ENCODE measurements at places on chromosomes 12 and 14.

GRCh38 chr12:109174468-109174867 lies 58.1 kb downstream of the ACACB start:
- no peak for DNase-seq

- no peak for DNase-seq
These were observed 19.1 kb upstream of the DCP1B start for GRCh38 chr12:2023365-2023764.

GRCh38 chr14:29390081-29390832 lies 537.4 kb downstream of the PRKD1 start:
- DNase-seq: no peak

DNA sequence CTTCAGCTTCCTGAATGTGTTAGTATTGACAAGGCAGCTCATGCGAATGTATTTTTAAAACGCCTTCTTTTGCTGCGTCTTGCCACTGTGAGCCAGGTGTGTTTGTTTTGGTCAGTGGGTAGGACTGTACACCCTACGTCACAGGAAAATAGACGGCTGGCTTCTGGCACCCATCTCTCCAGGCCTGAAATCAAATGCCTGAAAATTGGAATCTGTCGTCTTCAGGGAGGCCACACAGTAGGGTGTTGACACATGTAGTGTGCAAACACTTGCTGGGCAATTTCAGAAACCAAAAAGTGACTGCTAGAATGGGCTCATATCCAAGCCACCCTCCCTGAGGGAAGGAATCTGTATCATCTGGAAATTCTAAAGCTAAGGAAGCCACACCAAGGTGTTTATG lies 209.3 kb downstream of the TTC8 start:
- DNase-seq: no peak

- no peak for DNase-seq
These were observed 99.2 kb downstream of the PRICKLE1 start for GRCh38 chr12:42490261-42490842.

DNA sequence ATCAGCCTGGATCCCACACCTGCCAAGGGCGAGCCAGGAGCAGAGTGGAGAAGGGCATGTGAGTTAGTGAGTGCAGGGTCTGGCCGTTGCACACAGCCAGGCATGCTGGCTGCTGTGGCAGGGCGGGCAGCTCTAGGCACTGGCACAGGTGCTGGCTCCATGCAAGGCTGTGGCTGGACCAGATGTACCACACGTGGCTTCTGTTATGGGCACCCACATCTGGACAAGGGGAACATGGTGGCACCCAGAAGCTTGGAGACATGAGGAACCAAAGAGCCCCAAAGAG lies 20.1 kb downstream of the SERPINA3 start:
- no peak for DNase-seq

DNA sequence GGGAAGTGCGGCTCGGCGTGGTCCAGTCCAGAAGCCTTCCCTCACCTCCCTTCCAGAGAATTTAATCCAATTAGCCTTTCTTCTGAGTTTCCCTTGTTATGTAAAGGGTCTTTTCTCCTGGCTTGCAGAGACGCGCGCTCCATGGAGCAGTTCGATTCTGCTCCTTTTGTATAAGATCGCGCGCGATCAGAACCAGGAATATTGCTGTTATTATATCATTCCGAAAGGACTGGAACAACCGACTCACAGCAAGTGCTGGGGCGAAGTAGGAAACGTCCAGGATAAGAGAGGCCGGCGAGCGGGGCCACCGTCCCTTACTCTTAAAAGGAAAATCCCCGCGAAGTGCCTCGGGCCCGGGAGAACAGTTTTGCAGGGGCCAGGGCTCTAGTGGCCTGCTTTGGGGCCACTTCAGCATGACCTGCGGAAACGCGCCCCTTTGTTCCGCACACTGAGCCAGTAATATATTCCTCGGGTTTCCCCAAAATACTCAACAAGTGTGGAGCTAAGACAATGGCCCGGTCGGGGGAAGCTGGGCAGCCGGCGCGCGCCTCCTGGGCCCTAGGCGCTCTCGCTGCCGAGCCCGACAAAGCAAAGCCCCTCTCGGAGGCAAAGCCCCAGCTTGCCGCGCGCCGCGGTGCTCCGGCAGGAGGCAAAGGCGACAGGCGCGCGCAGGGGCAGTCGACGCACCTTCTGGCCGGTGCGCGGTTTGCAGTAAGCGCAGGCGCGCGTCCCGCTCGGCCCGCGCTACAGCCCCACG lies 2.9 kb downstream of the RFX4 start:
- no peak for DNase-seq

- no peak for DNase-seq
These were observed 30.8 kb downstream of the DEGS2 start for GRCh38 chr14:100128688-100129087.

DNA sequence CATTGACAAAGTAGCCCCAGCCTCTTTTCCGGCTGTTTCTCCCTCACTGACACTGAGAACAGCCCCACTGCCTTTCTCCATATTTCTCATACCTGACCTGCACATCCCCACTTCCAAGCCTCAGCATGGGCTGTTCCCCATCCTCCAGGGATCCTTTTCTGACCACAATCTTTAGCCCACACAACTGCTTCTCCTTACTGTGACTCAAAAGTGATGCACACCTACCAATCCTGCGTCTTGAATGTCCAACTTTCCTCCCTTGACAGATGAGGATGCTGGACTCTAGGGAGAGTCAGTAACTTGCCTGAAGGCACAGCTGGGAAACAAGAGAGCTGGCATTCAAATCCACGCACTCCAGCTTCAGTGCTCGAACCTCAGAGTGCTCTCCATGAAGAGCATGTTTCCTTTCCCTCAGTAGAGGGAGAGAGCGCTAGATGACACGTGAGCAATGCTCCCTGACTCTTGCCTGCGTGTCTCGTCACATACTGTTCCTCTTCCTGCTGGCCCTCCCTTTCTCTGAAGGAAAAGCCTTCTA lies 75.6 kb downstream of the NTF3 start:
- no peak for DNase-seq

- no peak for DNase-seq
These were observed 32.4 kb upstream of the AP4S1 start for GRCh38 chr14:30993071-30993470.

DNA sequence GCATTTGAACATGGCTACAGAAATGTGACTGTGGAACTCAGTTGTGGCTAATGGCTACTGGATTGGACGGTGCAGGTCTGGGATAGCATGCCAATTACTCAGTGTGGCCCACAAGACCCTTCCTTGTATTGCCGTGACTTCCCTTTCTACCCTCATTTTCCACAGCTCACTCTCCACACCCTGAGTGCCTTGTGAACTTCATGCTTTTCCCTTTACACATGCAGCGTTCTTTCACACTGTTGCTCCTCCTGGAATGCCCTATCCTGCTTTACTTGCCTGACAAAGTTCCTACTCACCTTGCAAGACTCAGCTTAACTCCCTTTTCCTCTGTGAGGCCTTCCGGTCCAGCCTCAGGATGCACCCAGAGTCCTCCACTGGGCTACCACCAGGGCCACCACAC lies 46.8 kb upstream of the MAX start:
- DNase-seq: no peak

GRCh38 chr12:32098112-32098511 lies 8.5 kb upstream of the BICD1 start:
- no peak for DNase-seq

DNA sequence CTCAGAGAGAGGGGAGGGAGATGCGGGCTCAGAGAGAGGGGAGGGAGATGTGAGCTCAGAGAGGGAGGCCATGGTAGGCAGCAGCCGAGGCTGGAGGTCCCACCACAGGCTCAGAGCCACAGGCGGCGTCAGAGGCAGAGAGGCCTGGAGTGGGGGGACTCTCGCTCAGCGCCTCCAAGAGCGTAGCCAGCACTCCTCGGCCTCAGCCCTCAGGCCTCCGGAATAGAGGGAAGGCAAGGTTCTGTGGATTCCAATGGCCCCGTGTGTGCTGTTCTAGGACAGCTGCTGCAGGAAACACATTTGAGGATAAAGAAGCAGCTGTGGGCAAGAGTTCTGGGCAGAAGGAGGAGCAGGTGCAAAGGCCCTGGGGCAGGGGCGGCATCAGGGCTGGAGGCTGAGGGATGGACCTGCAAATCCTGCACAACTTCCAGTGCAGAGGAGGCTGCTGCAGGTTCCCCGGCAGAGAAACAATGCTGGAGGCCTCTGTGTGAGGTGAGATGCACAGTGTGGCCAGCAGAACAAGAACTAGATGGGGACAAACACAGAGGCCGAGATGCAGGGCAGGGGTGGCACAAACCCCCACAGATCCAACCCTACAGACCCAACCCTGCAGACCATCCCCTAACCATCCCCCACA lies 59.1 kb upstream of the GALNT9 start:
- DNase-seq: no peak

DNA sequence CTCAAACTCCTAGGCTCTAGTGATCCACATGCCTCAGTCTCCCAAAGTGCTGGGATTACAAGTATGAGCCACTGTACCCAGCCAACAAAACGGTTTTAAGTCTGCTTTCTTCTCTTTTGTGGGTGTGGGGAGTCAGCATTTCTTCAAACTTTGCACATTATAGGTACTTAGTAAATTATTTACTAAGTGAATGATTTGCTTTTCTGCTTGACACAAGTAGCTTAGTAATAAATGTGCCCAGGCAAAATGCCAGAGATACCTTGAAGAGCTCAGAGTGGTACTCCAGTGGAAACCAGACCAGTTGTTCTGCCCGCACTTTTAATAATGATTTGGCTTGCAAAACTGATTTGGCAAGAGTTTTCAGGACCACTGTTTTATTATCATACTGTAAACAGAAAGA lies 15.0 kb downstream of the DEPDC4 start:
- DNase-seq: no peak

- DNase-seq: peak; percentile 33
These were observed 233.3 kb upstream of the DAAM1 start for GRCh38 chr14:58954901-58955861.

DNA sequence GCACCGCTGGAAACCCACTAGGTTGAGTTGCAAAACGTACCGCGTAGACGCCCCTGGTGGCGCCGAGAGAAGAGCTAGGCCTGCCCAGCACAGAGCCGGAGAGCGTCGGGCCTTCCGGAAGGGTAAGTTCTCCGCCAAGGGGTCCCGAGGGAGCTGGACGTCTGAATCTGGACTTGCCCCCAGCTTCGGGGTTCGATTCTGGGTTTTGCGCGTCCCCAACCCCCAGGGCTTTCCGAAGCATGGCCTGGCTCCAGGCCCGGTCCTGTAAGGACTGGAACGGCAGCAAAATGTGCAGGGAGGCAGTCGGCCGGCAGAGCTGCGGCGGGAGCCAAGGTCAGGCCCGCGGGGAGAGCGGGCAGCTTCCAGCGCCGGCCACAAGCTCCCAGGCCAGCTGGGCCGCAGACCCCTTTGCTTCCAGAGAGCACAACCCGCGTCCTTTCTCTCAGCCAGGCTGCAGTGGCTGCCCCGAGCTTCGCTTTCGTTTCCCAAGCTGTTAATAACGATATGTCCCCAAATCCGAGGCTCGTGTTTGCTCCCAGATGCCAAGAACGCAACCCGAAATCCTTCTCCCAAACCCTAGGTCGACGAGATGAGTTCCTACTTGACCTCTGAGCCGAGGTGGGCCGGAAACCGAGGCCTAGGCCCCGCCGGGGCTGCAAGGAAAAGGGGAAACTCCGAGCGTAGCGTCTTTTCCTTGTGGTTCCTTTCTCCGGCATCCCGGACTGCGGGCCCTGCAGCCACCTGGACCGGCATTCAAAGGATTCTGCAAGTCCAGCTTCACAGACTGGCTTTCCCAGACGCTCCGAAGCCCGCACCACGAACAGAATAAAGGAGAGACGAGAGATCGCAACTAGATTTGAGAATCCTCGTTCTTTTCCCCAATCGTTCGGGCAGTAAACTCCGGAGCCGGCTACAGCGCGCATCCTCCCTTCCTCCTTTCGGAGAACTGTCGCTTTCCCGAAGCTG lies 3.2 kb upstream of the TBX5 start:
- DNase-seq: no peak

DNA sequence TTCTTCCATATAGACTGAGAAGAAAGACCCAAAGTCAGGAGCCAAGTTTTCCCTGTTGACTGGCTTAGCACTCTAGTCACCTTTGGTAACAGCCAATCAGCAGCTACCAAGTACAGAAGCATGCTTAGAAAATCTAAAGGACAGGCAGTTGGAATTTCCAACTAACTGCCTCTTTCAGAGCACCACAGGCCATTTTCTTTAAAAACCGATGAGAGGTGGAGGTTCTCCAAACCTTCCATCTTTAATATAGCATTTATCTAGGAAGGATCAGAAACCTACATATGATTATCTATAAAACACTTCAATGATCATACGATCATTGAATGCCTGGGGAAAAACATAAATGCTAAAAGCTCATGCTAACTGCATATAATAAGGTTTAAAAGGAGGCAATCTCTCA lies at the start of gene CATSPERB:
TSS of gene CATSPERB (minus strand) at position 101 of the 400 bp plus-strand sequence. CDS start 2,607 bp downstream, outside the sequence.
- no peak for DNase-seq

GRCh38 chr14:105602799-105603793 lies 76.7 kb downstream of the TMEM121 start:
- DNase-seq: no peak

DNA sequence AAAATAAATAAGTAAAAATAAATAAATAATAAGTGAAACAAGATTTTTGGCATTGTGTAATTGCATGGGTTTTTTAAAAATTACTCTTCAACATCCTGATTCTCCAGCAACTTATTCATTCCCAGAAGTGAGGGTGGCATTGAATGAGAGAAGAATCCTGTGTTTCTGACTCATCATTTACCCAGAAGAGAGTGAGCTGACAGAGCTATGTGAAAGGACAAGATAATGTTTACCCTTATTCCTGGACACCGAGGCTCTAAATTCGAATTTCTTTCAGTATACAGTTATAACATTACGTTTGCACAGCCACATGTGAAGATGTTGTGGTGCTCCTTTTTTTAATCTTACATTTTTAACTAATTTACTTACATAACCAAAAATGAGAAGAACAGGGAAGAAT lies 36.4 kb downstream of the BBS10 start:
- DNase-seq: no peak

DNA sequence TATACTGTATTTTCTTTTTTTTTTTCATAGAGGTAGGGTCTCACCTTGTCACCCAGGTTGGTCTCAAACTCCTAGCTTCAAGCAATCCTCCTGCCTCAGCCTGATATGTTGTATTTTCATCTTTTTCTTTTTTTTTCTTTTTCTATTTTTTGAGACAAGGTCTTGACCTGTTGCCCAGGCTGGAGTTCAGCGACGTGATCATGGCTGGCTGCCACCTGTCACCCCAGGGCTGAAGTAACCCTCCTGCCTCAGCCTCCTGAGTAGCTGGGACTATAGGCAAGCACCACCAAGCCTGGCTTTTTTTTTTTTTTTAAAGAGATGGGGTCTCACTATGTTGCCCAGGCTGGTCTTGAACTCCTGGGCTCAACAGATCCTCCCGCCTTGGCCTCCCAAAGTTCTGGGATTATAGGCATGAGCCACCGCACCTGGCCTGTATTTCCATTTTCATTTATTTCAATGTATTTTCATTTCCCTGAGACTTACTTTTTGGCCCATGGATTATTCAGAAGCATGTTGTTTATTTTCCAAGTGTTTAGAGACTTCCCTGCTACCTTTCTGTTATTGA lies 16.2 kb upstream of the ARF6 start:
- no peak for DNase-seq

- no peak for DNase-seq
These were observed 256.6 kb downstream of the NAV3 start for GRCh38 chr12:78087363-78087675.

- DNase-seq: peak; percentile 4
These were observed 790 bp downstream of the BTG1 start for GRCh38 chr12:92144631-92145480.
